Left colon (tissue), 2 donors: ENCODE measurements at places on chromosomes 2 and 18.

- peak; percentile 63 for DNase-seq
Observed at GRCh38 chr2:40244675-40245074, 207.2 kb downstream of the SLC8A1 start.

GRCh38 chr2:60837123-60837522 is 44.3 kb upstream of the REL start:
- DNase-seq: no peak

DNA sequence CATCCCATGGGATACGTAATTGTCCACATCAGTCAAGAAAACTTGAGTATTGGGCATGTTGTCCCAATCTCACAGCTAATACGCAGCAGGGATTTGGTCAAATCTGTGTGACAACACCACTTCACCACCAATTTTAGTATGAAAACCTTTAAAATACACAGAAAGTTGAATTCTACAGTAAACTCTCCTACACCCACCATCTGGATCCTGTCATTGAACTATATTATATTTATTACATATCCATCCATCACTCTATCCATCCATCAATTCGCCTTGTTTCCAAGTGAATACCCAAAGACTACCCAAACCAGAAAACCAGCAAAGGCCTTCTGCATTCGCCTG is 846 bp upstream of the FKBP7 start:
- DNase-seq: no peak

- DNase-seq: no peak
Observed at GRCh38 chr2:71538656-71539265, 85.4 kb downstream of the DYSF start.

DNA sequence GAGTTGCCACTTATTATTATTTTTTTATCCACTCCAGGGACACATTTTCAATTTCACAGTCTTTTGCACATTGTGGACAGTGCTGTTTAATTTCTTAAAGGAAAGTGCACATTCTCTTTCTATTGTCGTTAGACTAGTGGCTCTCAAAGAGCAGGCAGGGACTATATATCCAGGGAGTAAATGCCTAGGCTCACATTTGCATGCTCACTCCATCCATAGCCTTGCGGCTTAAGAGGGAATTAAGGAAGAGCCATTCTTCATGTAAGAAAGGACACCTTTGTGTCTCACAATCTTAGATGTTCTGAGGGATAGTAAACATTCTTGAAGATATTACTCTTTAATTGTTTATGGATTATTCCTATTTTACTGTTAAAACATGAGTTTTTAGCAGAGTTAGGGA is 70.8 kb downstream of the FIGN start:
- no peak for DNase-seq

GRCh38 chr2:144014103-144014502 is 505.8 kb downstream of the ZEB2 start:
- no peak for DNase-seq

- DNase-seq: peak; percentile 16
Observed at GRCh38 chr2:199596549-199596948, 138.8 kb upstream of the SATB2 start.

DNA sequence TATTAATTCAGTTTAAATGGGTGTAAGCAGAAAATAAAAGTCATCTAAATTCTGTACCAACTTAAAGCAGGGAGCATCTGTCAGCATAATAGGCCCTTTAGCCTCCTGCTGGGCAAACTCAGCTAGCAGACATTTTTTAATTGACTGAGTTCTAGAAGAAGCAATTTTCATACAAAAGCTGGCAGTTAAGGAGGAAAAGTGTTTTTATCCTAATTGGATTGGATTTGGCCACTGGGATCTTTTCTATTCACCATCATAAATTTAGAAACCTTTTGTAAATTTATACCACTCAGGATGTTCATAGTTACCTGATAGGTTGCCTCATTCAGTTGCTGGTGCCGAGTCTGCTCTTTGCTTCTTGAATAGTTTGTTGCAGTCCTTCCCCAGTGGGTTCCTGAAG is 262.7 kb upstream of the FSIP2 start:
- DNase-seq: no peak

GRCh38 chr2:113351375-113352355 is 72.9 kb upstream of the PAX8 start:
- no peak for DNase-seq

- DNase-seq: no peak
Observed at GRCh38 chr2:67904566-67904965, 158.2 kb downstream of the C1D start.

GRCh38 chr2:166891727-166892126 is 3.4 kb downstream of the XIRP2 start:
- no peak for DNase-seq
